ENCODE measurements at places on chromosomes 16 and 17.

- no peak for DNase-seq
These were observed at the start of gene MT1M for GRCh38 chr16:56632156-56632847. MT1M (plus strand) TSS chr16:56632659; CDS start chr16:56632732, 73 bp downstream.

DNA sequence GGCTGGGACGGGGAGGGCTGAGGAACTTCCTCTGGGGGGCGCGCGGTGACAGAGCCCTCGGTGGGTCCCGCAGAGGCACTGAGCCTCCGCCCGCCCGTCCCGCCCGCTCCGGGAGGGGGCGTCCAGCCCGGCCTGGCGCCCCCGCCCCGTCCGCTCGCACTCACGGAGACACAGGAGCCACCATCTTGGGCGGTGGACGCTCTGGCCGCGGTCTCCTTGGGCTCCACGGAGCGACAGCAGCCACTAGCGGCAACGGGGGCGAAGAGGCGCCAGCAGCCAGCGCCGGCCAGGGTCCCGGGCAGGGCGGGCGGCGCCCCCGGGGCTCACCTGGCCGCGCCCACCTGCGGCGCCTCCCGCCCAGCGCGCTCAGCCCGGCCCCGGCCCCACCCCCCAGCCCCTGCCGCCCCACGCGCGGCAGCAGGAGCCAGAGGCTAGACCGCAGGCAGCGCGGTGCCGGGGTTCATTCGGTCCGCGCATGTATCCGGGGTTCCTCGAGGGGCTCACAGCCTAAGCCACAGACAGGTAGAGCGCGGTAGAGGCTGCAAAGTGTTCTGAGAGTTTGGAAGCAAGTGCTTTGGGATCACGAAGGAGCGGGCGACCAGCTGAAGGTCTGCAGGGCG is at the start of gene C17orf113:
Gene C17orf113 (minus strand): TSS at position 209 of the 620 bp plus-strand sequence. CDS start 7,225 bp downstream, outside the sequence.
- DNase-seq = no peak

DNA sequence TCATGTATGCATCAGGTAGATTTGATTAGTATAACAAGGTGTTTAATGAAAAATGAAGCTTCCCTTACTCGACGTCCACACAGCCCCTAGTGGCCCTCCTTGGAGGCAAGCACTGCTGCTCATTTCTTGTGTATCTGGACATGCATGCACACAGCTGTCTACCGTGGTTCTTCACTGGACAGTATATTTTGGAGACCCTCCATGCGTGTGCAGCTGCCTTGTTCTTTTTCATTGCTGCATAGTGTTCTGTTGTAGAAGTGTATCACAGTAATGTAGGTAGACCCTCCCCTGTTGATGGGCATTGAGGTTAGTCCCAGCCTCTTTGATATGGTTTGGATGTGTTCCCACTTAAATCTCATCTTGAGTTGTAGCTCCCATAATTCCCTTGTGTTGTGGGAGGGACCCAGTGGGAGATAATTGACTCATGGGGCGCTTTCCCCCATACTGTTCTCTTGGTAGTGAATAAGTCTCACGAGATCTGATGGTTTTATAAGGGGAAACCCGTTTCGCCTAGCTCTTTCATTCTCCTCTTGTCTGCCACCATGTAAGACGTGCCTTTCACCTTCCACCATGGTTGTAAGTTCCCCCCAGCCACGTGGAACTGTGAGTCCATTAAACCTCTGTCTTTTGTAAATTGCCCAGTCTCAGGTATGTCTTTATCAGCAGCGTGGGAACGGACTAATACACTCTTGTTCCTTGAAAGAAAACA is 6.3 kb downstream of the CMIP start:
- no peak for DNase-seq

GRCh38 chr16:65808790-65809189 is 557.7 kb upstream of the CDH5 start:
- DNase-seq = no peak

DNA sequence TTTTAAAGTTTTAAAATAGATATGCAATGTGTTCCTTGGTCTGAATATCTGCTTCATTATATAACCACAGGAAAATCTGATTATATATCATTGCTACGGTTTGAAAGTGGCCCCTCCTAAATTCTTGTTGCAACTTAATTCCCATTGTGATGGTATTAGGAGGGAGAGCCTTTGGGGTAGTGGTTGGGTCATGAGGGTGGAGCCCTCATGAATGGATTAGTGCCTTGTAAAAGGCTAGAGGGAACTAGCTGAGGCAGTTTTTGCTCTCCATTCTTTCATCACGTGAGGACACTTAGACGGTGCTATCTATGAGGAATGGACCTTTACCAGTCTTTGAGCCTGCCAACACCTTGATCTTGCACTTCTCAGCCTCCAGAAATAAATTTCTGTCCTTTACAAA is 7.6 kb downstream of the ABCA6 start:
- no peak for DNase-seq

GRCh38 chr16:29684679-29685078 is 5.7 kb downstream of the QPRT start:
- DNase-seq = no peak

DNA sequence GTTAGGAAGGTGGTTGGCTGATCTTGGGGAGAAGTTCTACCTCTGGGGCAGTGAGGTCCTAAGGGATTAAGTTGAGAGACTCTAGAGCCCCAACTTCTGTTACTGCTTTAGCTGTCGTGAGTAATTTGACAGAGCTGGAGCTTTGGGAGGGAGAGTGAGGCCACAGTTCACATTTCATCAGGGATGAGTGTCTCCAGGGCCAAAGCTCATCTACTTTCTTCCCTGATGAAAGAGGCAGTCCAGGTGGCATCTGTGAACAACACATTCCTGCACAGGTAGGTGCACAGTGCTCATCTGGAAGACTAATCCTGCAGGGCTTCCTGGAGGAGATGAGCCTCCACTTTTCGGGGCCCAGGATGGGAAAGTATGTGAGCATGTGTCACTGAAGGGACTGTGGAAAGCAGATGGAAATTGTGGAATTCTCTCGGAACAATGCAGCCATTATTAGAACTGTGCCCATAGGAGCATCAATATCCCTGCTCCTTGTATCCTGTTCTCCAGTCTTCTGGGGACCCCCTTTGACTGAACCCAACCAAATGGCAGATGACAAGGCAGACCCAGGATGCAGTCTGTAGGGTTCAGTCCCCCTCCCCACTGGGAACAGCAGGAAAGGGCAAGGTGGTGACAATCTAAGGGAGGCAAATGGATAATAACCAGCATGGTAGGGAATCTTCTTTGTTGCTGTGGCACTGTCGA is 9.0 kb downstream of the DYNLL2 start:
- no peak for DNase-seq
